ENCODE measurements at places on chromosomes 7 and 10. TPM values are rescaled to one million over a fixed set of nuclear protein-coding genes. Genes with fewer than 3 reads are reported as not detected.

The AKR1C8 gene
- not detected for total RNA-seq

The SLC16A12 gene
- not detected for total RNA-seq

The SUV39H2 gene
- total RNA-seq, result 16.1 TPM

The MYO3A gene
- total RNA-seq, result not detected

The HECTD2 gene
- 33.8 TPM for total RNA-seq

The CYP3A7 gene
- not detected for total RNA-seq

The ARMC3 gene
- 0.65 TPM for total RNA-seq

The HECW1 gene
- total RNA-seq, result 12.9 TPM

The POT1 gene
- total RNA-seq, result 45.6 TPM

The CDH23 gene
- total RNA-seq, result 4.3 TPM

The CFAP70 gene
- 3.6 TPM for total RNA-seq

The OR2A42 gene
- 0.26 TPM for total RNA-seq

The ZNF804B gene
- not detected for total RNA-seq

The BPGM gene
- 60.2 TPM for total RNA-seq

The CARD11 gene
- total RNA-seq, result under 0.01 TPM

The PRKG1 gene
- total RNA-seq, result 16.5 TPM

The CRYGN gene
- 0.78 TPM for total RNA-seq

The IL2RA gene
- total RNA-seq, result not detected

The GRM8 gene
- total RNA-seq, result not detected

The SERPINE1 gene
- 247 TPM for total RNA-seq

The RBP3 gene
- total RNA-seq, result not detected

The FAM13C gene
- 10.7 TPM for total RNA-seq

The PLAC9 gene
- total RNA-seq, result 25.4 TPM

The FGL2 gene
- 3.5 TPM for total RNA-seq
